ENCODE measurements at places on chromosomes 5 and 9. TPM values are rescaled to one million over a fixed set of nuclear protein-coding genes. Genes with fewer than 3 reads are reported as not detected.

HTR1A gene
- polyA plus RNA-seq: not detected

PCDHGC4 gene
- polyA plus RNA-seq: 0.38 TPM

PRDM9 gene
- 0.03 TPM for polyA plus RNA-seq

GRIA1 gene
- 20.2 TPM for polyA plus RNA-seq

SV2C gene
- not detected for polyA plus RNA-seq

ZFP37 gene
- 2.0 TPM for polyA plus RNA-seq

Measured in aorta (tissue), 5 donors.